ENCODE measurements at places on chromosomes 3 and 15.

DNA sequence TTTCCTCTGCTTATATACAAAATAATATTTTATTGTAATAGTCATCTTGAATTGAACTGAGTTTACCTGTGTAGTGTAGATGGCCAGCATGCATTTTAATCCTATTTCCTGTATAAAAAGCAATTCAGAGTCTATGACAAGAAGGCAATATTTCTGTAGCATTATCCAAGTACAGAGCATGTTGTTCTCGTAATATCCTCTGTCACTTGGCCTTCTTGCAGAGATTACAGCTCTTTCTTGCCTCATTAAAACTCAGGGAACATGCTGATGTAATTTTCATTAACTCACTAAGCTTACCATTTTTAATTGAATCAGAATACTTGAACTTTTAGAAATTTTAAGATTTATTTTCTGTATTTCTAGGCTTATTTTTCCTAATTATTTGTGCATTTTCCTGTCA is 203.3 kb upstream of the AGTR1 start:
- DNase-seq, result no peak

GRCh38 chr3:71536376-71536965 is 47.1 kb downstream of the FOXP1 start:
- DNase-seq, result no peak

- DNase-seq, result no peak
These were observed 961.7 kb downstream of the FHIT start for GRCh38 chr3:60289341-60290121.

DNA sequence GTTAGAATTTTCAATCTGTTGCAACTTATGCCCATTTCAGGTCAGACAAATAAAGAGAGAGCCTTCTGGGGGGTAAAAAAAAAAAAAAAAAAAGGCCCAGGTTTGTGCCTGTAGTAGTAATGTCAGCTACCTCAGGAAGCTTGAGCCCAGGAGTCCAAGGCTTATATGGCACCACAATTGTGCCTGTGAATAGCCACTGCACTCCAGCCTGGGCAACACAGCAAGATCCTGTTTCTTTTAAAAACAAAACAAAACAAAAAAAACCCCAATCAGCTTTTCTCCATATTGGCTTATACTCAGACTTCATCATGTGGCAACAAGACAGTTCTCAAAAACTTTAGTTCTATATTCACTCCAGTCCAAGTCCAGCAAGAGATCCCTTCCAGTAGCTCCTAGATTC is 8.4 kb upstream of the LRRFIP2 start:
- DNase-seq, result no peak

- no peak for DNase-seq
These were observed 257.2 kb upstream of the TPRG1 start for GRCh38 chr3:188914552-188914951.

DNA sequence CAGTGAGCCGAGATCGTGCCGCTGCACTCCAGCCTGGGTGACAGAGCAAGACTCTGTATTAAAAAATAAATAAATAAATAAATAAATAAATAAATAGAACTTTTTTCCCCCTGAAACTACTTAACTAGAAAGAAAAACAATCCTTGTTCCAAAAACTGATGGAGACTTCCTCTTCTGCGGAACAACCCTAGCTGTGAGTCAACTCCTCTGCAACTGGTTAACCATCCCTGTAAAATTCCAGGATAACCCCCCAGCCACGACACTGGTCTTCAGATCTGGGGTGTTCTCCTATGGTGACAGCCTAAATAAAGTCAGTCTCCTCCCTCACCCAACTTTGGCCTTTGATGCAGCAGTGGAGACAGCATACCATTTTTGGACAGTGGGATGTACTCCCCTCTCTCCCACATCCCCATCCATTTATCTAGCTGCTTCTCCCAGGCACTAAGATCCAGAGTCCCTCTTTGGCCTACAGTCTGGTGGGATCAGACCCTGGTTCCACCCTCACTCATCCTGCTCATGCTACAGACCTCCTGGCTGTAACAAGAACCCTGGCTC is 352.6 kb downstream of the OCA2 start:
- no peak for DNase-seq

GRCh38 chr3:46096336-46096735 is 69.1 kb upstream of the XCR1 start:
- DNase-seq, result no peak

- DNase-seq, result no peak
These were observed 316.7 kb downstream of the CHL1 start for GRCh38 chr3:513301-513700.

- DNase-seq, result no peak
These were observed 83.1 kb upstream of the PLCL2 start for GRCh38 chr3:16801698-16802097.

- DNase-seq, result peak; percentile 64
These were observed 46.7 kb downstream of the DZIP1L start for GRCh38 chr3:138068579-138069174.

DNA sequence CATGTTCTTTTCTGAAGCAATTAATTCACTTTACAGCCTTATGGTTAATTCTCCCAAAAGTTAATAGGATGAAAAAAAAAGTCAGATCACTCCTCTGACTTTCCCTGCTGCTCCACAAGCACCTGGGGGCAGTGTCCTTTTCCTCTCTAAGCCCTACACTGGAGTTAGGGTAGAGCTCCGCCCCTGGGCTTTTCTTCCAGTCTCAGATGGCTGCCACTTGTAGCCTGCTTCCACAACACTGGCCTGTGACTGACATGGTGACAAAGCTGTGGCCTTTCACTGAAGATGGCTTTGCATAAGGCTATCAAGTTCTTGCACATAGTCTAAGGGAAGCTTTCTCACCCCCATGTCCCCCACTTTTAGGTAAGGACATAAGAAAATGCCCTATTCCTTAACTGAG is 1.3 kb upstream of the MON1A start:
- DNase-seq, result peak; percentile 29

DNA sequence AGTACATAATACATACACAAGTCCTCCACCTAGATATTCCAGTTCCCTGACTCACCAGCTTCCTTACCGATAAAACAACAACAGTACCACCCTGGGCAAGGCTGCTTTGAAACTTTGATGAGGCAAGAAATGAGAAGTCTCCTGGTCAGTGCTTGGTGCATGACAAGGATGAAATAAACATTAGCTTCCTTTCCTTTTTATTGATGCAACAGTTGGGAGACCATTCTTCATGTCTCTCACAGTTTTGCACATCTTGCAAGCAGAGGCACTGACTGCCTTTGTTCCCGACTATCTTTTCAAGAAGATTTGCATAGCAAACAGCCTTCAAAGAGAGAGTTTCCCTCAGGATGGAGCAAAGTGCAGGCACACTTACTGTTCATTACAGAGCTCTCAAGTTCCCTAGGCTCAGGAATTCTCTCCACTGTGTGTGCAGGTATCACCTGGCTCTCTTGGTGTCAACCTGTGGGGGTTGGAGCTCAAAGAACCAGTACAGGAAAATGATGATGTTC is 65.2 kb downstream of the MYLK start:
- no peak for DNase-seq

- DNase-seq, result no peak
These were observed 966 bp downstream of the MYO1E start for GRCh38 chr15:59371458-59372351.

DNA sequence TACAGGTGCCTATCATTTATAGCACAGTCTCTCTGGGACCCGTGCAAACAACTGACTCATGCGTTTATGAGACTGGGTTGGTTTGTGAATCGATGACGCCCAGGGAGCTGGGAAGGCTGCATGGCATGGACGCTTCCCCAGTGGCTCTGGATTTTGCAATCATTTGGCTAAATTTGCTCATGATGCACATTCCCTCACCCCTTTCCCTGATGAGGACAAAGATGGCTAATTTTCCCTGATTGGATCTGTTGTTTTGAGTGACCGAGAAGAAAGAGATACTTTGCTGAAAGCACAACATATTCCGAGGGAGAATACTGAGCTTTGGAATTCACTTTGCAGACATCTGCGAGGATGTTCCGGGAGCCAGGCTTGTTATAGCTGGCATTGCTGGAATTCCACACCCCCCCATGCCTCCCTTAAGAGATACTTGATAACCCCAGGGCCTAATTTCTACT is 51.1 kb downstream of the CGNL1 start:
- DNase-seq, result no peak

- DNase-seq, result peak; percentile 41
These were observed 24.9 kb downstream of the TMEM207 start for GRCh38 chr3:190424478-190425439.

- DNase-seq, result no peak
These were observed 4.5 kb downstream of the PTX3 start for GRCh38 chr3:157441102-157441624.

DNA sequence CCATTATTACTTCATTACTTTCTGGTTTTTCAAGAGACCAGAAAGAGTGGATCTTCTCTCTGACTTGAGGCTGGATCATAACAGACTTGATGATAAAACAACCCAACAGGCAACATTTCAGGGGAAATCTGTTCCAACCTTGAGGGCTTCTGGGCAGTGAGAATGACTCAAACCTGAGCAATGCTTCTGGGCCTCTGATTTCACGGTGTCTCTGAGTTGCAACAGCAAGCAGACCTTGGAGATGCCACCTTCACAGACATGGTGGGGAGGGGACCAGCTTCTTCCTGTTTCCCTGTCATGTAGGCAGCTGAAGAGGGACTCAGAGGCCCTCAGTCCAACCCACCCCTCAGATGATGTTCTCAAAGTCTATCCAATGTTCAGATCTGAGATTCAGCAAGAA is 104.0 kb downstream of the ABHD5 start:
- no peak for DNase-seq

DNA sequence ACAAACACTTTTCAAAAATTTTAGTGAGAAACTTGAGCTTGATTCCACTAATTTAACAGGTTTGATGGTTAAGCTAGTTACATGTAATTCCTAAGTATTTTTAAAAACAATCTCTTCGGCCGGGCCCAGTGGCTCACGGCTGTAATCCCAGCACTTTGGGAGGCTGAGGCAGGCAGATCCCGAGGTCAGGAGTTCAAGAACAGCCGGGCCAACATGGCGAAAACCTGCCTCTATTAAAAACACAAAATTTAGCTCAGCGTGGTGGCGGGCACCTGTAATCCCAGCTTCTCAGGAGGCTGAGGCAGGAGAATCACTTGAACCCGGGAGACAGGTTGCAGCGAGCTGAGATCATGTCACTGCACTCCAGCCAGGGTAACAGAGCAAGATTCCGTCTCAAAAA is 25.3 kb downstream of the TRA2B start:
- DNase-seq, result no peak

GRCh38 chr3:52245322-52246263 is at the start of gene PPM1M:
Gene PPM1M, plus strand, starts transcription at chr3:52245759. Its CDS starts 66 bp downstream, at chr3:52245825.
- no peak for DNase-seq

DNA sequence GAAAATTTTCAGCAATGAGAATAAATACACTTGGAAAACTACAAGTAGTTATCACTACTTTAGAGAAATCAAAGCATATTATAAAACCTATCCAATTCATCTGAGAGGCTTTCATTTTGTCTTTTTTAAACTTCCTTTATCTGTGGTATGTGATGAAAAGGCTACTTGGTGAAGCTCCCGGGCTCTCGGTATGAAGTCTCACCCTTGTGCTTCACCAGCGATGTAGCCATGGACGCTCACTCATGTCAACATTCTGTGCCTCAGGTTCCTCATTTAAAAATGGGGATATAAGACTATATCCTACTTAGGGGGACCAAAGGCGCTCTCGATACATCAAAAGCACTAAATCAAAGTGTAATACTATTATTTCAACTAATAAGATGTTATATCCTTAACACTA is 14.9 kb downstream of the SATB1 start:
- no peak for DNase-seq

DNA sequence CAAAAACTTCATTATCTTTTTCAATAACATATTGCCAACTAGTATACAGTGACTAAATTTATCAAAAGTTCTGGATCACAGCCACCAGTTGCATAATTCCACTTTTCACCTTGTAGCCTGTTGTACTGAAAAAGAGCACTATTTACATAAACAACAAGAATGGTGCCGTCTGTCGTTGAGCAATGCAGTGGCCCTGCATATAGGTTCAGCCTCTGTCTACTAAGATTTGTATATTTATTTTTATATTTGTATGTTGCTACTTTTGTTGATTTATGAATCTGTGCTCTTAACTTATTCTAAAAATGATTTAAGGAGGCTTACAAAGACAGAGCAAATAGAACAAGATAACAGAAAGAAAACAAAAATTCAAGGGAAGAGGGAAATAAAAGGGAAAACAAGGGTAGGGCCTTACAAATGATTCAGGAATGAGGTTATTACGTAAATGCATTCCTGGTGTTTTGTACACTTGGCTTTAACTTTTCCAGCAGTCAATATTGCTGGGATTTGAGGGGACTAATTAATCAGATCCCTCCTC is 257.6 kb upstream of the STT3B start:
- no peak for DNase-seq

DNA sequence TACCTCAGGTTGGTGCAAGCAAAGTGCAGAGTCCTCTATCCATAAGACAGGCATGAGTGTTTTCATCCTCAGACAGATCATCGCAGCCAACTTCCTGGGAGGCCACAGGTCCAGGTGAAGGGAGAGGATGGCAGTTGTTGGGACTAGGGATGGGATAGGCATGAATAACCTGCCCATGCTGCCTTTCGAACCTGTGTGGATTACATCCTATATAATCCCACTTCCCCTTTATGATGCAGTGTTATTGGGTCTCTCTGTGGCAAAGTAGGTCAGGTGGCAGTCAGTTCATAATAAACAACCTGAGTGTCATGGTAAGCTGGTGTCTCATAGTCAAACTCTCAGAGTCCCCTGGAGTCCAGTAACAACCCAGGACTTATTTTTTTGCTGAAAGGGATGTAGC is 40.4 kb downstream of the CCR3 start:
- no peak for DNase-seq

DNA sequence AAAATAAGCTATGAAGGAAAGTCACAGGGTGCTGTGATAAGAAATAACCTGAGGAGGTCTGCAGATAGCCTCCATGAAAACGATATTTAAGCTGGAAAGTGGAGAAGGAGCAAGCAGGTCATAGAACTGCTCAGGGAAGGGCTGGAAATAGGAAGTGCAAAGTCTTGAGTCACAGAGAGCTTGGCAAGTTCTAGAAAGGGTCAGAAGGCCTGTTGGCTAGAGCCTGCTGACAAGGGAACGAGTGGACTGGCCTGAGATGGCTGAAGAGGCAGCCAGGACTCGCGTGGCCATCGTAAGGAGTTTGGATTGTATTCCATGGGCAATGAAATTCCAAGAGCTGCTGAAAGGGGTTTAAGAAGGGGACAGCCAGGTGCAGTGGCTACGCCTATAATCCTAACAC is 64.7 kb upstream of the IL12A start:
- DNase-seq, result no peak

- no peak for DNase-seq
These were observed 90.5 kb upstream of the IL12A start for GRCh38 chr3:159898147-159898546.

DNA sequence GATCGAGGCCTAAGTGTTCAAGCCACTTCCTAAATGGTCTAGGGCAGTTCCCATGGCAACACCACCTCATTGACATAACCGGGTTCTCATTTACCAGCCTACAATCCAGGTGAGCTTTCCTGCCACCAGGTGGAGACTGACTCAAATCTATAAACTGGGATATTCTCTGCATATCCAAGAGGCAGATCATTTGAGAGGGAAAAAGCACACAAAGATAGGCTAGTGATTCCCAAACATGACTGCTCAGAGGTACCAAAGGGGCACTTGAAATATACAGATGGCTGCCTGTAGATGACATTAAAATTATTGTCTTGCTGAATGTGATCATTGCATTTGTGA is 141.3 kb upstream of the PROK2 start:
- peak; percentile 89 for DNase-seq

- DNase-seq, result no peak
These were observed 15.6 kb downstream of the INSYN1 start for GRCh38 chr15:73737535-73737934.
